ENCODE measurements at places on chromosomes 2 and 18.

DNA sequence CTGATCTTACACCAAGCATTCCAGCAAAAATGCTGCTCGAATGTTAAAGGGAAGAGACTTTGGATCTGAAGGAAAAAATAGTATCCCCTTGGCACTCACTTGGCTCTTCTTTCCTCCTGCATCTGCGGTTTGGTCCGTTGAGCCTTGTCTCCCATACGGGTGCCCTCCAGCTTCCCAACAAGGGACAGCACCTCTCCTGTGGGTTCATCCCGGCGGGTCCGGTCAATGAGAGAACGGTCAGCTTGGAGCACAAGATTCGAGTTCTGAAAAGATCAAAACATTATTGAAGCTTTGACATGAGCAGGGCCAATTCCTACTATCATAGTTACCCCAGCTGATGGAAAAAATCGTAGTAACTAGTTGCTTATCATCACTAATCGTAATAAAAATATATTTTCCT is 740 bp downstream of the SNRNP200 start:
- DNase-seq: no peak

GRCh38 chr18:32907311-32907585 is 134.4 kb upstream of the KLHL14 start:
- no peak for DNase-seq

DNA sequence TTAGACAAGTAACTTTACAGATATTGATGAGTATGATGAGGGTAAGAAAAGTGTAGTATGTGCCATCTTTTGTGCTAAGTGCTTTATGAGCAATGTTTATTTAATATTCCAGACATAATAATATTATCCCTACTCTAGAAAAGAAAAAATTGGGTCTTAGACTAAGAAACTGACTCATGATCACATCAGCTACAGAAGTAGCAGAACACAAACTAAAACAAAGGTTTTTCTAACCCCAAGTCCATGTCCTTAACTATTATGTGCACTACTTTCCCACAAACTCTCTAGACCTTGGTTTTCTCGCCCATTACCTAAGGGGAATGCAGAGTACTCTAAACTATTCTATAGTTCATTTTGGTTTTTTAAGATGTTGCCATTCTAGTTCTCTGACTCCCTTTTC is 64.5 kb downstream of the BAZ2B start:
- DNase-seq: no peak

- no peak for DNase-seq
Measured at GRCh38 chr2:56199492-56199891, 15.7 kb downstream of the CCDC85A start.
